IPS DF 19.7 (cell line): ENCODE measurements at places on chromosomes 6 and 20.
A peak's percentile ranks its signal among the peaks of the same experiment; 100 is the strongest.

DNA sequence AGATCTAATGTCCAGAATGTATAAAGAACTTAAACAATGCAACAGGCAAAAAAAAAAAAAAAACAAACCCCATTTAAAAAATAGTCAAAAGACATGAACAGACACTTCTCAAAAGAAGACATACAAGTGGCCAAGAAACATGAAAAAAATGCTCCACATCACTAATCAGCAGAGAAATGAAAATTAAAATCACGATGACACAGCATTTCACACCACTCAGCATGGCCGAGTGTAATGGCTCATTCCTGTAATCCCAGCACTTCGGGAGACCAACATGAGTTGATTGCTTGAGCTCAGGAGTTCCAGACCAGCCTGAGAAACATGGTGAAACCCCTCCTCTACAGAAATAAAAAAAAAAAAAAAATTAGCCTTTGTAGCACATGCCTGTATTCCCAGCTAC is 701.4 kb upstream of the NRSN1 start:
- no peak for DNase-seq

- DNase-seq = no peak
These were observed 278.2 kb upstream of the SUPT3H start for GRCh38 chr6:45655745-45656476.

DNA sequence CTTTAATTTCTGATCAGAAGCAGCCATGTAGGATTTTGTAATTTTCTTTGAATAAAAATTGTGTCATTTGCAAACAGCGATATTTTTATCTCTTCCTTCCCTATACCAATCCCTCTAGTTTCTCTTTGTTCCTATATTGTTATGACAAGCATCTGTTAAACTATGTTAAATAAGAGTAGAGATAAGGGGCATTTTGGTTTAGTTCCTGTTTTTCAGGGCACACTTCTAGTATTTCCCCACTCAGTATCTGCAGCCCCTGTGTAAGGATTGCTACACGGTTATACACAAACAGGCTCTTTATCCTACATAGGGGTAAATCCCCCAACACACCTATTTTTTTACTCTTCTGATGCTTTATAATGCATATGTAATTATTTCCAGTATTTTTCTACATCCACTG is 42.1 kb downstream of the TRERF1 start:
- DNase-seq = no peak

DNA sequence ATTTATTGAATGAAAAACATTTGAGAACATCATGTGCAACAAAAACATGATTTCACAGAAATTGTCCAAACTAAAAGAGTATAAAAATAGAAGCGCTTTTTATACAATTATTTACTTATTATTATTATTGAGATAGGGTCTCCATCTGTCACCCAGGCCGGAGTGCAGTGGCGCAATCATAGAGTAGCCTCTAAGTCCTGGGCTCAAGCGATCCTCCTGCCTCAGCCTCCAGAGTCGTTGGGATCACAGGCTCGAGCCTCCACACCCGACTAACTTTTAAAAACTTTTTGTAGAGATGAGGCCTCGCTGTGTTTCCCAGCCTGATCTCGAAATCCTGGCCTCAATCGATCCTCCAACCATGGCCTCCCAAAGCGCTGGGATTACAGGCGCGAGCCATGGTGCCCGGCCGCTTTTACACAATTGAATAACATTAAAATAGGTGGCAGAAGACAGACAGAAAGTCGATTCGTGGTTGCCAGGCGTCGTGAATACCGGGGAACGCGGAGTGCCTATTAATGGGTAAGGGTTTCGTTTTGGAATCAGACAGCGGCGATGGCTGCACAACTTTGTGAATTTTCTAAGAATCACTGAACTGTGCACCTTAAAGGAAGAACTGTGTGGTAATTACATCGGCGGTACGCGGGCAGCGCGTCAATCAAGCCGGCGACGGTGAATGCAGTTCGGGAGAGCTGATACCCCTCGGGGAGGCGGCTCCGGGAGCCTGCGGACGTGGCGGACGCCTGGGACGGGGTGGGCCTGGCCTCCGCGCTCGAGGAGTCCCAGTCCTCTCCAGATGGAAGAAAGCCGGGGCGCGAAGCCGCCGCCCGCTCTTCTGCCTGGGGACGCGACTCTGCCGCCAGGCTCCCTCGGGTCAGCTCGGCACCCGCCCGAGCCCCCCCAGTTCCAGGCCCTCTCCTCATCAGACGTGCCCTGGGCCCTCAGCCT is 807 bp downstream of the TBC1D20 start:
- no peak for DNase-seq

GRCh38 chr6:134303891-134304290 is 14.0 kb downstream of the SGK1 start:
- no peak for DNase-seq

DNA sequence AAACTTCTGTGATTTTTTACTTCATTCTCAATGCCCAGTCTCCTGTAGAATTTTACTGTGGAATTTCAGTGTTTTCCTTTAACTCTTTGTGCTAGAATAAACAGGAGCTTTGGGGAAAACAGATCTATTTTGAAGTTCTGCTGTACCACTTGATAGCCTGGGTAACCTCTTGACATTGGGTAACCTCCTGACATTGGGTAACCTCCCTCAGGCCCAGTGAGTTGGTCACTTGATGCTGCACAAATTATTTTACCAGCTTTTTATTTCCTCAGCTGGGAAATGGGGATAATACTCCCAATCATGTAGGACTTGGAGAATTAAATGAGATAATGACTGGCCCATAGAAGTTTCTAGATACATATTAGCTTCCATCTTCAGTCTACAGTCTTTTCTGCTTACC is 137.3 kb upstream of the TOP1 start:
- no peak for DNase-seq

DNA sequence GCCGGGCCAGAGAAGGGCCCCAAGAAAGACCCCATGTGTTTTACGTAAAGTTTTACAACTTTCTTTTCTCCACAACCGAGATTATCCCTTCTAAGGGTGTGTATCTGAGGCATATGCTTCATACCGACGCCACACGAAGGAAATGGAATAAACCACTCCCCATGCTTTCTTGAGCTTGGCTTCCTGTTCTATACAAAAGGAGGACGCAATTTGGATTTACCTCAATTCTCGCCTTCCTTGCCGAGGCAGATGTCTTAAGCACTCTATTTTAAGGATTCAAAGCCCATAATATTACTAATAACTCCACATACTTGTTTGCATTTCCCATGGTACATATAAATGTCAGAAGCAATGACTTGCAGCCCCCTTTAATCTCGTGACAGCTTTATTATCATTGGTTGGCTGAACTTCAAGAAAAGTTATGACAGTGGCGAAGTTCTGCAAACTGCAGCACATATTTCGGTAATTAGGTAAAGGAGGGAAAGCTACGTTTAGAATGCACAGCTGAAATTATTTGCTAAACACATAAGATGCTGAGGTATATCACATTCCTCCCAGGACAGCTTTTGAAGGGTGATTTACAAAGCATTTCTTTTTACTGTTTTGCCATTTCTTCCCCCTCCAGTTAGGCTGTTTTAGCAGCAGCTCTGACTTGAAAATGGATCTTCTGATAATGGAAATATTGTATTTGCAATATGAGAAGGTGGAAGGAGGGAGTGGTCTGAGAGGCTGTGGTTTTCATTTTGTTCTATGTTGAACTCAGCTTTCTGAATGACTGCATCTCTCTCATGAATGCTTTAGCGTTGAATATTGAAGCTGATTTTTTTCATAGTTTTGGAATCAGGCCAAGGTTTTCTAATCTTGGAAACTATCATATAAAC is 330.5 kb downstream of the EPHA7 start:
- no peak for DNase-seq

- DNase-seq = no peak
These were observed 32.1 kb upstream of the NR2E1 start for GRCh38 chr6:108133594-108134179.

DNA sequence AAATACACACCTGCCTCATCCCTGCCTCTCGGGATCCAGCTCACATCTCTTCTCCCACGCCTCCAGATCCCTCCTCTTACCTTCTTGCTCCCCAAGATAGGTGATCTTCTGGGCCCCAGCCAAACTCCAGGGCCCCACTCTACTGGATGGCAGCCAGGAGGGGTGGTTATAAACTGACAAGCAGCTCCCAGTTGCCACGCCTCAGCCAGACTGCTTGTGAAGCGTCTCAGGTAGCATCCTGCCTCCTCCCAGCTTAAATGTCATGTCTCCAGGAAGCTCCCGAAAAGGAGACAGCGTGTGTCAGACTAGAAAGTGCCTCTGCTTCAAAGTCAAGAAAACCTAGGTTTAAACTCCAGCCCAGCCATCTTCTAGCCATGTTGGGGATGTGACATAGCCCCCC is 114.1 kb downstream of the LRFN2 start:
- DNase-seq = no peak

DNA sequence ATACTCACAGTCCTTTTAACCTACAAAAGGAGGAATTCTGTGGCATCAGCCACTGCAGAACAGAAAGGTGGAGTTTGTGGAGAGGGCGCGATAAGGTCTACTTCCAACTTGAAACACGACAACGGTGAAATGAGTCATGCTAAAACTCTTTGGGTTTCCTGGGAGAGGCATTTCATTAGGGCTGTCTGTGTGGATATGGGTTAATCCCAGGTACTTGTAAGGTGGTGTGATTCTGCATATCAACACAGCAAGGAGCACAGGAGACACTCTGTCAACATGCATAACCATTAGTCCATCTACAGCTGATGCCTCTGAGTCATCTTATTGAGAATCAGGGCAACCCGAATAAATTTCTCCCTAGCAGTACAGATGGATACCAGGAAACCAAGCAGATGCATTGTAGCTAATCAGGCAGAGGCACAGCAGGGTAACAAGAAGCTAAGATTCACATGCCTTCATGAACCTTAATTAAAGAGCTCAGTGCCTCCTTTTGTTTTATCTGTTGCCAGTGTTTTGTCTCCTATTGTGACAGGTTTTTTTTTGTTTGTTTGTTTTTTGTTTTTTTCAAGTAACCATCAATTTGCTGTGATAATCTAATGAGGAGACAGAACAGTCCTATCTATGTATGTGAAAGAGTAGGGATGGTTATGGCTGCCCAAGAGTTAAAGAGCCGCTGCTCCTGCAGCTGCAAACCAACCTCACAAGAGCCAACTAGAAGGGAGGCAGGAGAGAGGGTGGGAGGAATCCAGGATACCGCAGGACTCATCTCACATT is 315.8 kb upstream of the SOX4 start:
- DNase-seq = no peak

DNA sequence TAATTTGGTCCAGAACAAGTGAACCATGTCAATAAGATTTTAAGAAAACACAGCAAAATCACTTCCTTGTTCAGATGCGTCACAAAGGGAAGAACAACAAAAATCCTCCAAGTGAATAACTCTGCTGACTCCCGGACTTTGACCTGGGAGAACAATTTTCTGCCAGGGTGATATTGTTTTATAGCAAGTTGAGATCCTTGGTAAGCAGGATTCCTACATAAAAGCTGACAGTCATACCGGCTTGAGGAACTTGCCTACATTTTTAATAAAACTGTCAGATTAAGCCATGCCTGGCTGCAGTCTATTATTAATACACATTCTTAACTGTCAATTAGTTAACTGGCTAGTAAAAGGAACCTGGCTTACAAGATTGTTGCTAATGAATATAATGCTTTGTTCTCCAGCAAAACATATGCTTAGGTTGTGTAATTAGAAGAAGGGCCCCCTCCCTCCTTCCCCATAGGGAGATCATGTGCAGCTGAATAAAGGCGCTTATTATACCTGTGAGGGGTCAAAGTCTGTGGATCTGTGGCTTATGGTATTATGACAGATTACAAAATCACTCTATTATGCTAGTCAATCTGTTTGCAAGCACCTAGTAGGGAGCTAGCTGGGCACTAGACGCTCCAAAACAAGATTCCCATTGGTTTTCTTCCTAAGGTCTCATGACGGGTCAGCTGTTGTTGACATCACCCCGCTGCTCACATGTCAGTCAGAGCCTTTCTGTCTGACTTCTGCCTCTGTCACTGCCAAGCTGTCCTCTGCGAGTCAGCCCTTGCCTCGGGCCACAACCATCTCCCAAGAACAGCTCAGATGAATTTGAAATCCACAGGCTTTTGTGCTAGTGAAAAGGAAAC is 44.6 kb upstream of the SEC63 start:
- DNase-seq = no peak

- no peak for DNase-seq
These were observed 33.1 kb upstream of the HINT3 start for GRCh38 chr6:125923366-125923877.

- DNase-seq = peak; percentile 35
These were observed at the start of gene PTCHD4 for GRCh38 chr6:48111143-48111506. Gene PTCHD4 (minus strand): TSS chr6:48111197. CDS start chr6:48068957, 42,240 bp downstream.

DNA sequence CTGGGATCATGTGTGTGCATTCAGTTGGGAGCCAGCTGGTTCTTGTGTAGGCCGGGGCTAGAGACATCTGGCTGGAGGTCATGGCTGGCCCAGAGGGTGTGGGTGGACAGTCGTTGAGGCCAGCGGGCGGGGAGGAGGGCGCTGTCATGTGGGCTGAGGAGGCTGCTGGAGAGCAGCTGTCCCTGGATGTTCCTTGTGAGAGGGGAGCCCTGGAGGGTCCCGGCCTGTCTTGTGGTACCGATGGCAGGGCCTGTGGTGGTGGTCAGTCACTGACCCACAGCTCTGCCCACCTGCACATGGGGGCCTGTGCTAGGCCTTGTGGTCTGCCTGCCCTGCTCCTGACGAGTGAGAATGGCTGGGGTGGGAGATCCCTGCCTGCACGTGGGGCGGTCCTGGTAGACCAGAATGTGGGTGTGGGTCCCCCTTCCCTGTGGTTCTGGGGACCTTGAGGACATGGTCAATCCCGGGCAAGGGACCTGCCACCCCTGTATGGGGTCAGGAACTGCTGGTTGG is 1.9 kb upstream of the C20orf204 start:
- no peak for DNase-seq

DNA sequence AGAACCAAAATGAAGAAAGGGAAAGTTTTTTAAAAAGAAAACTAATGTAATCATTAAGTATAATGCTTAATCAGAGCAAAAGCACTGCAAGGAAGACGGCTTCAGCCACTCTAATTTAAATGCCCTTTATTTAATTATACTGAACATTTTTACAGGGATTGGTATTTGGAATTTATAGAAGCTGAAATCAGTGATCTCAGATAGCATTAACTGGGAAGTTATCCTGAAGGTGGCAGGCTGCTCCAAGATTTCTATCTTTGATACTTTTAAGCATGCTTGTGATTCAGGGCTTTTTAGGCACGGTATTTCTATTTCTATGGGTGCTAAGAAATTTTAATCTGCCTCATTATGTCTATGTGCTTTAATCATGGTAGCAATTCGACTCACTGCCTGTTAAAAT is 1.3 kb upstream of the NDUFAF4 start:
- DNase-seq = no peak

DNA sequence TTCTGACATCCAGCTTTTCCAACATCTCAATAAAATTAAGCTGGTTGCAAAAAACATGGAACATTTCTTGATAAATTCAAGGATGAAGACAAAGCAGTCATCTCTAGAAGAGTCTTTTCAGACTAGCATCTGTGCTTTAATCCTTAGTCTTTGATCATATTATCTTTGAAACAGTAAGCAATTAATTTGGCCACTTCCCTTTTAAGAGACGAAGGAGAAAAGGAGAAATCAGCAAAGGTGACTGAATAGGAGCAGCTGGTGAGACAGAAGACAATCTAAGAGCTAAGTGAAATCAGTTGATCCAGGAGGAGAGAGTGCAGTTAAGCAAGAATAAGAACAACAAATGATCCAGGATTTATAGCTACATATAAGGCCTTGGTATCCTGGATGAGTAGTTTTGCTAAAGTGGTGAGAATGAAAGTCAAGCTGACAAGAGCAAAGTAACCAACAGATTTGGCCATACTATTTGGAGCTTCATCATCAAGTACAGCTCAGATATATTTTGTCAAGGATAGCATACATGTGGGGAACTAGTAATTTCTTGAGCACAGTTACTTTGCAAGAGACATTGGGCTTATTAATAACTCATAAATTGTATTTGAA is 215.5 kb downstream of the ADGB start:
- DNase-seq = no peak

GRCh38 chr6:37710616-37711015 is 12.9 kb upstream of the MDGA1 start:
- DNase-seq = no peak
